Activated CD4-positive, alpha-beta T cell treated with anti-CD3 and anti-CD28 coated beads, Interleukin-2, amount 50 U/mL, for 24 hours (primary cell): ENCODE measurements at places on chromosomes 5 and 9.

DNA sequence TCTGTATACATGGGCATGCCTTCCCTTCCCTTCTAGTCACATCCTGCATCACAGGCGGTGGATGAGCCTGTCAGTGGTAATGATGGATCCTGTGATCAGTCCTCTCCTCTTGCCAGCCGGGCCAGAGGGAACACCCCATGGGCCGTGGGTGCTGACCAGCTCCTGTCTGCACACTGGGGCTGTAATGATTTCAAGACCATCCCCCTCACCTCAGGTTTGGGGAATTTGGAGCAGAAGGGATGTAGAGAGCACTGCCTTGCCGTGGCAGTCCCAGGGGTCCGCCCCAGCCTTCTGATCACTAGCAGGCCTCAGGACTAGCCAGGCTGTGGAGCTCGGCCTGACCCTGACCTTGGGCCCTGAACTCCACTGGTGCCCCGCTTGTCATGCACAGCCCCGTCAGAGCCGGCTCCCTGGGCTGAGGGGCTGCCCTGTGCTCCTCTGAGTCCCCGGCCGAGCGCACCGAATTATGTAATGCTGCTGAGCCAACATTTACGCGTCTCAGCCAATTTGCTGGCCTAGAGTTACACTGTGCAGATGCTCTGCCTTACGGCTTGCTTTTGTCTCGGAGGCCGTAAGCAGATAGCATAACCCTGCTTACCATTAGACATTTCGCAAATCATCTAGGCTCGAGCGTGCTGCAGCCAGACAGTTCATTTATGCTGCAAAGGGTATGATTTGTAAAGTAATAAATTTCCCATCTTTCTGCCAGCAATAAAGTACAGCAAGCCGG is 155.3 kb downstream of the MACROH2A1 start:
- DNase-seq = no peak

DNA sequence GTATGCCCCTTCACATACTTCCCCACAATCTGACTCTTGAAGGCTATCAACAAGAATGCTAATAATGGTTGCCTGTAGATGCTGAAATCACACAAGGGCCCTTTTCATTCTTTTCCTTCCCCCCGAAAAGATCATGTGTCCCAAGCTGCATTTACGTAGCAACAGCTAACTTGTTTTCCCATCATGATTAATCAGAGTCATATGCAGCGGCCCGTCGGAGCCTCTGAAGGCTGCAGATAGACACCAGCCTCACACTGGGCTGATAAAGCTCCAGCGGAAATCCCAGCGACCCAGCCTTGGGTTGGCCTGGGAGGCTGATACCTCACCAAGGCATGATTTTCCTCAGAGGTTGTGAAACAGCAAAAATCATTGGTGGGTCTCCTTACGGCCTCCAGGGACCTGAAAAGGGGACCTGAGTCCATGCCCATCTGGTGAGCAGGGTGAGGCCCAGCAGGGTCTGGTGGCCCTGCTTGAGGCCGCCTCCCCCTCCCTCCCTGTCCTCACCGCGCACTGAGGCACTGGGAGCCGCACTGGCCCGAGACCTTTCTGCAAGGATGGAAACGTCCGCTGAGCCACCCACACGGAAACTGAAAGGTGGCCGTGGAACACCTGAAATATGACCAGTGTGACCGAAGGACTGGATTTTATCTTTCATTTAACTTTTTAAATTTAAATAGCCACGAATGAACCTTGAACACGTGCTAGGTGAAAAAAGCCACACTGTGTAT is 114.2 kb upstream of the PHYKPL start:
- DNase-seq = no peak

DNA sequence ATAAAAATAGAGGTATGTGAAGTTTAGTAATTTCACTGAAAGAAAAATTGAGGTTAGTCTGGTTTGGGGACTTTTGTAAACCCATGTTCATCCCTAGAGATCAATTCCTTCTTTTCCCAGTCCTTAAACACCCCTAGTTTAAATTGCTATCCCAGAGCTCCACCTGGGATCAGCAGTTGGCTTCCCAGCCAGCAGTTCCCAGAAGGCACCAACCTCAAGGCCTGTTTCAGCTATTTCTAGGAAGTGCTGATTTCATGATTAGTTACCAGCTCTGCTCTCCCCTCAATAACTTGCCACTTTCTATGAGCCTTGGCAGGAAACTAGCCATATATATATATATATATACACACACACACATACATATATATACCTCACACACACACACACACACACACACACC is 30.5 kb downstream of the EPB41L4B start:
- no peak for DNase-seq

GRCh38 chr9:133151601-133152525 is 11.9 kb downstream of the GBGT1 start:
- no peak for DNase-seq

GRCh38 chr5:7146886-7147285 is 249.1 kb upstream of the ADCY2 start:
- DNase-seq = no peak

DNA sequence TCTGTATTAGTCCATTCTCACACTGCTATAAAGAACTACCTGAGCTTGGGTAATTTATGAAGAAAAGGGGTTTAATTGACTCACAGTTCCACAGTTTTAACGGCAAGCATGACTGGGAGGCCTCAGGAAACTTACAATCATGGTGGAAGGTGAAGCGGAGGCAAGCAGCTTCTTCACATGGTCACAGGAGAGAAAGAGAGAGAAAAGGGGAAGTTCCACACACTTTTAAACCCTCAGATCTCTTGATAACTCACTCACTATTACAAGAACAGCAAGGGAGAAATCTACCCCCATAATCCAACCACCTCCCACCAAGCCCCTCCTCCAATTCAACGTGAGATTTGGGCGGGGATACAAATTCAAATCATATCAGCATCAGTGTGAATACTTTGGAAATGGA is 133.4 kb upstream of the SLC30A5 start:
- no peak for DNase-seq

DNA sequence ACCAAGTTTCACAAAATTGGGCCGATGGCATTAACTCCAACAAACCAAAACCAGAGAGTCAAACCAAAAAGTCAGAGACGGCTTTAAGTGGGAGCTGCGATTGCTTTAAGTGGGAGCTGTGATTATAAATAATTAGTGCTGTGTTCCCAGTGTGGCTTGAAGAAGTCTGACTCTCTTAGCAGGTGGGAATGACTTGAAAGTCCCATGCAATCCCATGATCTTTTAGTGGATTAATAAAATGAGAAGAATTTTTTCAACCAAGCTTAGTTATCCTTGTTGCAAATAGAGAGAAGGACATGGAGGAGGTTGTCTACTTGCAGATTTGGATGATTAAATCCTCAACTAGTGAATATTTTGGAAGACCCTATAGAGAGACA is 68.5 kb downstream of the MYO10 start:
- DNase-seq = no peak

DNA sequence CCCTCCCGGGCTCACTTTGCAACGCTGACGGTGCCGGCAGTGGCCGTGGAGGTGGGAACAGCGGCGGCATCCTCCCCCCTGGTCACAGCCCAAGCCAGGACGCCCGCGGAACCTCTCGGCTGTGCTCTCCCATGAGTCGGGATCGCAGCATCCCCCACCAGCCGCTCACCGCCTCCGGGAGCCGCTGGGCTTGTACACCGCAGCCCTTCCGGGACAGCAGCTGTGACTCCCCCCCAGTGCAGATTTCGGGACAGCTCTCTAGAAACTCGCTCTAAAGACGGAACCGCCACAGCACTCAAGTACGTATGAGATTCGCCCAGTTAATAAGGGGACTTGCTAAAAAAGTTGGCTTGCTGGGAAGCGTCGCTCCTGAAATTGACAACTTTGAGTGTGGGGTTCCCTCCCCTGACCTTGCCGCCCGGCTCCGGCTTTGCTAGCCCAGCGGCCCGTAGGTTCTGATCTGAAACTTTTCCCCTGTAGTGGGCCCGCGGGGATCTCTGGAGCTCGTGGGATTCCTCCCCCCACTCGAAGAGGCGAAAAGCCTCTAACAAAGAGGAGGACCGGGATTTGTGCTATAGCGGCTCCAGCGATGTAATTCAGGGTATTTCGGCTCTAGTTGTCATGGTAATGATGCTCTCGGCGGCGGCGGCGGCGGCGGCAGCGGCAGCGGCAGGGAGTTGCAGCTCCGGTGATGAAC is 572 bp downstream of the NR4A3 start:
- no peak for DNase-seq

GRCh38 chr5:135708481-135709207 is 125.8 kb upstream of the SLC25A48 start:
- DNase-seq = no peak

GRCh38 chr9:129549139-129549538 is 71.8 kb downstream of the C9orf50 start:
- no peak for DNase-seq

DNA sequence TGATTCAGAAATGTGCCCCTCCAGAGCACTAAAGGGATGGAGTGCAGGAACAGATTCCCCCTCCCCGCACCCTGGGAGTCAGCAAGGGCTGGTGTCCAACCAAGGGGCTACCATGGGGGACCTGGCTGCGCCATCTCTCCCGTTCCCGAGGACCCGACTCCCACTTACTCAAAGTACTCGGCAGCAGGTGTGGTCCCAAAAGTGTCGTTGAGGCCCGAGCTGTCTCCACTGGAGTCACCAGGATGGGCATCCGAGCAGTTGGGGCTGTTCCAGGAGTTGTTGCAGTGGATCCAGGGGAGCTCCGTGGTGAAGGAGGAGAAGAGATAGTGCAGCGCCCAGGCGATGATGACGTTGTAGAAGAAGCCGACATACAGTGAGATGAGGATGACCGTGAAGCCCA is 12.9 kb downstream of the SLC6A3 start:
- no peak for DNase-seq

- DNase-seq = no peak
Measured at GRCh38 chr5:59943452-59944113, 50.1 kb upstream of the PDE4D start.

DNA sequence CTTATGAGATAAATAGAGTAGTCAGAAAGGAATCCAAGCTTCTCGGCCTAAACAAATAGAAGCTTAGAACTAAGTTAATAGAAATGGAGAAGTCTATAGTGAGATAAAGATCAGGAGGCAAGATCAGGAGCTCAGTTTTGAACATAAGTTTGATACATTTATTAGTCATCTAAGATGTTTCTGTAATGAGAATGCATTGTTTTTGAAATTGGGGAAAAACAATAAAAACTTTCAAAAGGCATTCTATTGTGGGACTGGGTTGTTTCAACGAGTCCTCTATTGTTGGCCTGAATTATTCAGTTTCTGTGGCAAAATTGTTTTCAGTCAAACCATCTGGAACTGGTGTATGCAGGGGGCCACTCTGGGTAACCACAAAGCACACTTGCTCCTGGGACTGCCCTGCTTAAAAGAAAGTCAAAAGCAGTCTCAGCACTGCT is 181.0 kb upstream of the CLINT1 start:
- DNase-seq = no peak

- DNase-seq = no peak
Measured at GRCh38 chr9:86637515-86637914, 283.3 kb upstream of the TUT7 start.

DNA sequence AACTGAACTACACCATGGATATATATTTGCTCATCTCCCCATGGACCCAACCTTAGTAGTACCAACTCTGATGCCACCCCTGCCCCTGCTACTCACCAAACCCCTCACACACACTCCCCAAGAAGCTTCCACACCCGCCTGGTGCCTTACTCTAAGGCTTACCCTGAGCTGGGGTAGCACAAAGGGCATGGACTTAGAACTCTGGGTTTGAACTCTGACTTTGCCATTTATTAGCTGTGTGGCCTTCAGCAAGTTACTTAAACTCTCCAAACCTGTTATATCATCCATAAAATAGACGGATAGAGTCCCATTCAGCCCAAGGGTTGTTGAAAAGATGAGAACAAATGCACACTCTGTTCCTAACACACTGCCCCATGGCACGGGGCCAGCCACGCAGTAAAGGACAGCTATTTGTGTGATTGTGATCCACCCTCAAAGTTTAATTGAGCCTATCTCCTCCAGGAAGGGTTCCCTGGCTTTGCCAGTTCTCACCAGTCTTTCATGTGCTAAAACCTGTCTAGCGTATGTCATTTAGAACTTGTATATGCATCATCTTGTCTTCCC is 111.0 kb downstream of the KLHL3 start:
- DNase-seq = no peak

- DNase-seq = no peak
Measured at GRCh38 chr9:35027860-35028259, 38.3 kb downstream of the DNAJB5 start.

DNA sequence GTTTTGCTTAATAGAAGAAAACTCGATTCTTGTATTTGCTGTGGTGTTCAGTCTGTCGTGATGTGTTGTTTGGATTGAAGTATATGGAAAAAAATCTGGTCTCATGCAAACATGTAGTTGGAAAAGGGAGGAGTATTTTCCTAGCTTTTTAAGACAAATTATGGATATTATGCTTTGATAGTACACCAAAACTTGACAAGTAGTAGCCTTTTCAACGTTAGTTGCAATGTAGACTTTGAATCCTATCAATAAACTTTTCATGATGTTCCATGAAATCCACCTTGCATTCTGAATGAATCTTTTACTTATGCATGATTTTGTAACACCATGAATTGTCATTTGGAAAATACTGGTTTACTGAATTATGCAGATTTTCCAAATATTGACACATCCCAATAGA is 64.2 kb downstream of the LHX2 start:
- no peak for DNase-seq

DNA sequence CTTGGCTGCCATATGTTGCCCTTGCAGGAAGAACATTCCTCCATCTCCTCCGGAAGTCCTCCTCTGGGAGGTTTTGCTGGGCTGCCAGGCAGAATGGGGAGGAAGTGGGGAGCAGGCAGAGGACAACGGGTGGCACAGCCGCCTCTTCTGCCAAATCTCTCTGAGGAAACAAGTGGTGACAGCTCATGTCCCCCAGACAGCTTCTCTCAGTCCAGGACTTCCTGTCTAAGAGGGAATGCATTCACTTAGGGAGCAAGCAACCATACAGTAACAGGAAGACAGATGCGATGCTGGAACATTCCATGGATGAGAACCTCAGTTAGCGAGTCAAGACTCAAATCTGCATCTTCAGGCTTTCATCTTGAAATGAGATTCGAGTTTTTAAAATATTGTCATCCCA is 701.0 kb downstream of the SEMA5A start:
- no peak for DNase-seq

DNA sequence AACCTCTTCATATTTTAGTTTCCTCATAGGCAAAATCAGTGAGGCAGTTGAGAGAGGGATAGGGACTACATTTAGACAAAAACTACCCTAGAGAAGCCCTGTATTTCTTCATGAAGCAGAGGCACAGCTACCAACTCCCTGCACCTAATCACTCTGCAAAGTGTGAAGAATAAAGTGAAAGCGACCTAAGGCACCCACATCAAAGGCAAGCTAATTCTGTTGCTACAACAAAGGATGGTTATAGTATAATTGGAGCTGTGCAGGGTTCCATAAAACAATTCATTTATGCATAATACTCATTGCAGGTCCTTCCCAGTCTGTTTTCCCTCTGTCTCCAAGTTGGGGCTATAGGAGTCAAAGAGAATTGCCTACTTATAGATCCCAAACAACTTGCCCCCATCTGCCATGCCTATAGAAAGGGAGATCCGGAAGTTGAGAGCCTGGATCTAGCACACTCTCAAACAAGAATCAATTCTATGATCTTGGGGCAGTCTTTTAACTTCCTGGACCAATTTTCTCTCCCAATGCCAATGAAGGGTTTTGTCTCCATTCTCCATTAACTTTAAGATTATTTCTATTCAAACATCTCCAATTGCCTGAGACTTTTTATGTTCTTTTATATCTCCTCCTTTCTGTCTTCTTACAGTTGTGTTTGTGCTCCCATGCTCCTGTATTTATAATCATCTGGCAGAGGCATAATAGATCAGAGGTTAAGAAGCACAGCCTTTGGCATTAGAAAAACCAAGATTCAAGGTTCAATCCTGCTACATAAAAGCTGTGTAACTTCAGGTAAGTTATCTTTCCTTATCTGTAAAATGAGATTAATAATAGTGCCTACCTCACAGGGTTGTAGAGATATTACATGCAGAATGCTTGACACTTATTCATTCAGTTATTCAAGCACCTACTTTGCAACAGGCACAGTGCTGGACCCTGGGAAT is 56.0 kb upstream of the PTGER4 start:
- no peak for DNase-seq
